ENCODE measurements at places on chromosomes 3 and 15. TPM values are rescaled to one million over a fixed set of nuclear protein-coding genes. Genes with fewer than 3 reads are reported as not detected.

- peak; percentile 87 for DNase-seq
Measured at GRCh38 chr3:48685603-48686511, at the start of gene NCKIPSD. Gene NCKIPSD (minus strand): TSS chr3:48685915. CDS start chr3:48685807, 108 bp downstream.

GRCh38 chr3:133747907-133748639, 1.9 kb downstream of the TF start:
- DNase-seq: no peak

DNA sequence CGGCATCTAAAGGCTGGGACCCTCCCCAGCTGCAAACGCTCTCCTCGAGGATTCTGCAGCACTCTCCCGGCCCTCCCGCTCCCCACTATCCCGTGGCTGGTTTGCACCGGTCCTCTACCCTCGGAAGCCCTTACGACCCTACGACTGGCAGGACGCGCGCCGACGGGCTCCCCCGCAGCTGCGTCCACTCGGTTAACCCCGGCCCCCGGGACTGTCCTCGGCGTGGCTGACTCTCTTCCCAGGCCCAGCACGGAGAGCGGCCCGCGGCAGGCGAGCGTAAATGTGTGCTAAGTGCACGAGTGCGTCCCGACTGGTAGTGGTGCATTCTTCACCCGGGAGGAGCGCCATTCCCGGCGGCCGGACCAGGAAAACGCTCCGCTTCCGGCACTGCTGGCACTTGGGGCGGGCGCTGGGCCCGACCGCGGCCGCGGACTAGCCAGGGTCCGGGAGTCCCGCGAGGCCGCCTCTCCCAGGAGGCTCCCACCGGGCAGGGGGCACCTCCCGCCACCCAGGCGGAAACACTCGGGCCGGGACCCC, 508 bp downstream of the GORASP1 start:
- no peak for DNase-seq

DNA sequence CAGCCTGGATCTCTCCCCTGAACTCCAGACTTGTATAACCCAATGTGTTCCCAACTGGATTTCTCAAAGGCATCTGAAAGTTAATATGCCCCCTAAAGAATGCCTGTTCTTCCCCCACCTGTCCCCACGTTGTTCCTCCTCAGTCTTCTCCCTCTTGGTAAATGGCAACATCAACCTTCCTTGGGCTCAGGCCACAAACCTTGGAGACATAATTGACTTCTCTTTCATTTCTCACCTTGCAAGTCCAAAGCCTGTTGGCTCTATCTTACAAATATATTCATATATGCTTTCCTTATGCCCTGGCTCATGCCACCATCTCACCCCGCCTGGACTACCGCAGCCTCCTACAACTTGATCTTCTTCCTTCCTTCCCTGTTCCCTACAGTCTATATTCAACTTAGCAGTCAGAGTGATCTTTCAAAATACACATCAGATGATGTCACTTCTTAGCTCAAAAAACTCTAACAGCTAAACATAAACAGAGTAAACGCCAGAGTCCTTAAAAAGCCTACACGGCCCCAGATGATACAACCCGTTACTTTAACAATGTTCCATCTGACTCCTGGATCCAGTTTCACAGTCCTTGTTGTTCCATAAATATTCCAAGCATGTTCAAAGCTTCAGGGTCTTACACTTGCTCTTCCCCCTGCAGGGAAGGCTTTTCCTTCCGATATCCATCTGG, 66.2 kb downstream of the ETV5 start:
- DNase-seq: no peak

Gene MME
- polyA plus RNA-seq: 385 TPM

GRCh38 chr3:137081711-137082110, 123.9 kb downstream of the IL20RB start:
- no peak for DNase-seq

DNA sequence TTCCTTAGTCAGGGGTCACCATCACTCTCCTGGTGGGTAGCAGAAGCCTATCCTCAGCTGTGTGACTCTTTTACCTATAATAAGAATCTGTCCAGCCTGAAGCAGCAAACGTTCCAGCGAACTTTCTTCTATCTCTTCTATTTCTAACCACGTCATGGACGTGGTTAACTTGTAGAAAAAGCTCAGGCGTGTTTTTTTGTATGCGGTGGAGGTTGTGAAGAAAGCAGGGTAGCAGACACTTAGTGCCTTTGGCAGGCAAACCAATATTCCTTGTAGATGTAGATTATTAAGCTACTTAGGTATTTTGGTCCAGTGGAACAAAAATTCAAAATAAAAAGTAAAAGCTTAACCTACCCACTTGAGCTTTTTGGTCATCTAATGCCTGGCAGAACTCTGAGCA, 31.8 kb upstream of the GPR171 start:
- no peak for DNase-seq

GRCh38 chr3:186213946-186214345, 105.1 kb upstream of the ETV5 start:
- no peak for DNase-seq

Gene UBAP1L
- 4.3 TPM for polyA plus RNA-seq

DNA sequence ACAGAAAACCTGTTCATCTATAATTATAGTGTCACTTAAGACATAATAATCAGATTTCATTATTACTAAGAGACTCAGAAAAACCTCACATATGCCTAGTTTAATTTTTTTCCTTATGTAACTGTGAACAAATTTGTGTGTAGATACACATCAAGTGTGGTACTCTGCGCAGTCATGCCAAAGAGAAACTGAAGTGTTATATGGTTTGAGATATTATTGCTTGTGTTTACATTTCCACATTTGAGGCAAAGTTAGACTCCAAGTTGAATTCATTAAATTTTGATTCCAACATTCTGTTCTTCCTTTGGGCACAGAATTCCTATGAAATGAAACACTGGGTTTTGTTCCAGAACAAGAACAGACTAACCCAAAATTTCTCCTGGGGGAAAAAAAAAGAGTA, 2.2 kb downstream of the MBNL1 start:
- no peak for DNase-seq

GRCh38 chr15:48898032-48898431, 20.1 kb downstream of the EID1 start:
- DNase-seq: no peak

Gene FETUB
- polyA plus RNA-seq: 0.16 TPM

Gene RTP3
- 0.06 TPM for polyA plus RNA-seq

- DNase-seq: no peak
Measured at GRCh38 chr3:196272826-196273225, 14.7 kb downstream of the PCYT1A start.

- DNase-seq: no peak
Measured at GRCh38 chr3:64584179-64584578, 103.6 kb downstream of the ADAMTS9 start.

- DNase-seq: peak; percentile 36
Measured at GRCh38 chr15:88704791-88705768, 66.3 kb downstream of the ISG20 start.

Gene TRH
- polyA plus RNA-seq: 0.47 TPM

- no peak for DNase-seq
Measured at GRCh38 chr3:146071632-146072031, 89.4 kb downstream of the PLOD2 start.

DNA sequence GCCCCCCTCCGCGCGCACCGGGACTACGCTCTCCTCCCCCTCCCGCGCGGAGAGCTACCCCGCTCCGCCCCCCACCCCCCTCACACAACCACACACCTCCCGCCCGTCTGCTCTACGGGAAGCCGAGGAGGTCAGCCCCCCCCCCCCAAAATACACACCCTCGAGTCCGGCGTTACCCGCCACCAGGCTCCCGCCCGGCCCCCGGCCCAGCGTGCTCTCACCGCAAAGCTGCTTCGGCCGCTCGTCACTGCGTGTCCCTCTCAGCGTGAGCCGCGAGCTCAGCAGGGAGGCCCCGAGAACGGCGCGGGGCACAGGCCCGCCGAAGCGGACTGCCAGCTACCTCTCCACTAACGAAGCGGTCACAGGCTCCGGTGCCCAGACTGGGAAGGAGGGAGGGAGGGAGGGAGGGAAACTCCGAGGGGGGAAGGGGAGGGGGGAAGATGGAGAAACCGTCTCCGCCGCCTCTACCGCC, 252 bp downstream of the SIN3A start:
- DNase-seq: no peak

Gene TMEM212
- polyA plus RNA-seq: 0.06 TPM

DNA sequence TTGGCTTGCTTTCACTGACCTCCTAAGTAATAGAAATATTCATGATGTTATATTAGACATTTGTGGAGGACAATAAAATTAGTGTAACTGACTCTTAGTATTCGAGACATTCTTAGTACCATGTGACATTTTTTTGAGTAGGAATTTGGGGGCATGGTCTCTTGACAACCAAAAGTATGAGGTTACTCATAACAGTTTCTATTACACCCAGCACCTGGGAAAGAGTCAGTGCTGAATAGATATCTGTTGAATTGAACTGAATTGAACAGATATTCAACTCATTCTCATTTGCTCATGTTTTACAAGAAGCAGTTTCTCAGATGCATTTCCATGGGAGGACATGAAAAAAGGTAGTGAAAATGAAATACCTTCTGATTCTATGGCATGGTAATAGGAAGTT, 84.4 kb downstream of the CMSS1 start:
- DNase-seq: no peak

DNA sequence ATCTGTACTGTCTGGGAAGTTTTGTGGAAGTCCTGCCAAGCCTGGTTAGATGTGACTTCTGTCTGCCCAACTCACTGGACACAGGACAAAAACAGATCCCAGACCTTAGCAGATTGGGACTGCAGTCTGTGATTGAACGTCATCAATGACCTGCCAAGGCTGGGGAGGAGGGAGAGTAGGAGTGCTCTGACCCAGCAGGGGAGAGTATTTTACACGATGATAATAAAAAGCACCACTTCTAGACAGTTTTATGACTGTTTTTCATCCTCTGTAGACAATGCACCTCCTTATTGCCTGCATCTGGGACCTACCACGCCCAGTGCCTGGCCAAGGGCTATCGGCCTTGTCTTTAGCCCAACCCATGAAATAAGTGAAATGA, 102.3 kb upstream of the NR2E3 start:
- no peak for DNase-seq

- no peak for DNase-seq
Measured at GRCh38 chr3:133295199-133295901, 104.5 kb upstream of the BFSP2 start.

Gene DNASE1L3
- polyA plus RNA-seq: 5.8 TPM

Gene ISLR2
- 0.39 TPM for polyA plus RNA-seq

DNA sequence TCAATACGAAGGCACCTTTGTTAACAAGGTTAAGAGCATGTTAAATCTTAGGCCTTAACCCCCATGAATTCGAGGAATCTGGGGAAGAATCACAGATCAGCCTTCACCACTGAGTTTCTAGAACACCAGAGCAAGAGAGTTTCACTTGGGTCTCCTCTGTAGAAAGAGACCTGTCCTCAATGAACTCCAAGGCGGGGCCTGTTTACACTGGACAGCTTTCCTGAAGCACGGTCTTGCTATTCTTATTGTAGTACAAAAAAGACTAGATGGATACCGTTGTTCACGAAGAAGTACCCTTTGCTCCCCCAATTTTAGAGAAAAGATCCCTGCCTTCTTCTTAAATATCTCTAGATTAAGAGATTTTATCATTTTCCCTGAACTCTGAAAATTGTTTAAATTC, 64.9 kb downstream of the USF3 start:
- DNase-seq: no peak

DNA sequence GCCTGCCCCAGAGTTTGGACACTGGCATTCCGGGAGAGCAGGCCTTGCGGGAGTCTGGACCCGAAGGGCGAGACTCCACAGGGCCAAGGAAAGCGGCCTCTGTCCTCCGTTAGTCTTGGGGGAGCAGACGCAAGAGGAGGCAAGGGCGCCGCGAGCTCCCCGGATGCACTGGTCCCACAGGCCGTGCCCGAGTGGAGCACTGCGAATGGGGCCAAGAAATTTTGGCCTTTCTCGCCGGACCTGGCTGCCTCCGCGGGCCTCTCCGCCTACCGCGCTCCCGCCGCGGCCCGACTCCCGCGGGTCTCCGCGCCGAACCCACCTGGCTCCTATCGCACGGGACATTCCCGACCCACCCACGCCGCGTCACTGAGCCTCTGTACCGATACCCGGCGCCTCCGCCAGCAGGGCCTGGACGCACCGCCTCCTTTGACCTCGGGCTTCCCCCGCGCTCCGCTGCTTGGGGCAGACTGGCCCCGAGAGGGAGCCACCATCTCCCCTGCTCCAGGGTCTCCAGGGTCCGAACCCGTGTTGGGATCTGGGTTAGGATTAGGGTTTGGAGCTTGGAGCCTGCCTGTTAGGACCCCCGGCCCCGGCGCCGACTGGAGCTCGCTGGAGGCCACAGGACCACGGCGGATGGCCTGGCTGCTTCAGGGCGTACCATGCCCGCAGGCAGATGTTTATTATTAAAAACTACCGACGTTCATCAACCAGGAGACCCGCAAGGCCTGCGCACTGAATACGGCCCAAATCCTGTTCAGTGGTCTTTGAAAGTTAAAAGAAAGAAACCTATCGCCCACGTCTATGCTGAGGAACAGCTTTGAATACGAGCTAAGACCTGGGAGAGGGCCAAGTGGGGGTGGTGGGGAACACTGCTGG, 11.7 kb downstream of the SHOX2 start:
- no peak for DNase-seq

- DNase-seq: no peak
Measured at GRCh38 chr3:102532901-102533300, 98.1 kb downstream of the ZPLD1 start.

Measured in renal pelvis (tissue), 12 donors.